RPMI7951 (cell line): ENCODE measurements at places on chromosomes 6 and 20.

GRCh38 chr6:143125455-143125854 is 64.8 kb downstream of the AIG1 start:
- DNase-seq, result peak; percentile 70

DNA sequence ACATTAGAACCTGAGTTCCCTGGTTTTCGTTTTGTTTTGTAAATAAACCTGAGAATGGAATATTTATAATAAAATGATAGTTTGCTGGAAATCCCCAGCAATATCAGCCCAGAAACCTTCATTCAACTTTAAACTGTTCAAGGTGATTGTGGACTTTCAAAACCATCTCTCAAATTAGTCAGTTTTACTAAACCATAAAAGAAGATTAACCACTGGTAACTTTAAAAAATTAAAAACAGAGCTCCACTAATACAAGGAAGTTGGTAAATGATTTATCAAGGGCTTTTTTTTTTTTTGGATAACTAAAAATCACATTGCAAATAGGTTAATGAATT is 10.0 kb downstream of the MBOAT1 start:
- DNase-seq, result no peak

DNA sequence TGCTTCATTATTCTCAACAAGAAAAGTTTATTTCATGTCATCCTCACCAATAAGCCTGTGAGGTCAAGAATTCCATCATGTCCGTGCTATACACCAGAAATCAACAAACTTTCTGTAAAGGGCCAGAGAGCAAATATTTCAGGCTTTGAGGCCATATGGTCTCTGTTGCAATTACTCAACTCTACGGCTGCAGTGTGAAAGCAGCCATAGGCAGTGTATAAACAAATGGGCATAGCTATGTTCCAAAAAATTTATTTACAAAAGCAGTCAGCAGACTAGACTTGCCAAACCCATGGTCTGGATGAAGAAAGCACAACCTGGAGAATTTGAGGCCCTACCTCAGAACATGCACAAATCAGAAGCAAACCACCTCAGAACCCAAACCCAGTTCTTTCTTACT is 118.5 kb downstream of the PCSK2 start:
- DNase-seq, result no peak

DNA sequence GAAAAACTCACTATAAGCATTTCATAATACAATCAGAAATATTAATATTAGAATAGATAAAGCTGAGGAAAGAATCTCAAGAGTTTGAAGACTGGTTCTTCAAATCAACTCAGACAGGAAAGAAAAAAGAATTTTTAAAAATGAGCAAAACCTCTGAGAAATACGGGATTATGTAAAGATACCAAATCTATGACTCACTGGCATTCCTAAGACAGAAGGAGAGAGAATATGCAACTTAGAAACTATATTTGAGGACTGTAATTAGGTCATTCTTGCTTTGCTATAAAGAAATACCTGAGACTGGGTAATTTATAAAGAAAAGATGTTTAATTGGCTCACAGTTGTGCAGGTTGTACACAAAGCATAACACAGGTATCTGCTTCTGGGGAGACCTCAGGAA is 665.1 kb downstream of the RNF144B start:
- no peak for DNase-seq

GRCh38 chr6:5851261-5851757 is 155.4 kb downstream of the NRN1 start:
- no peak for DNase-seq

GRCh38 chr6:5403609-5404008 is 142.3 kb downstream of the FARS2 start:
- DNase-seq, result no peak

GRCh38 chr6:14239097-14239496 is 121.5 kb downstream of the CD83 start:
- no peak for DNase-seq

DNA sequence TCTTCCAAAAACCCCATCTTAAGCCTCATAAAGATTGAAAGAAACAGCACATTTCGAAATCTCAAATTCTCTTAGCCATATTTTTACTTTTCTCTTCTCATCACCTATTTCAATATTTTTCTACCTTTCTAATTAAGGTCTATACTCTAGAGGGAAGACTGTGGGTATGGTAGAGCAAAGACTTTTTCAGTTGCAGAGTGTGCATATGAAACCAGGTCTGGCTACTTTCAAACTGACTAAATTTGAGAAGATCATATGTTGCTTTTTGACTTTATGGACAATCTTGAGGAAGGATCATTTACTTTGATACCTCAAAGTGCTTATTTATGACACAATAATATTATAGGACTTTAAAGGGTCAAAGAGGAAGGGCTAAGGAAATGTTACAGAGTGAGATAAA is 20.7 kb downstream of the FILIP1 start:
- DNase-seq, result no peak

- no peak for DNase-seq
Measured at GRCh38 chr6:19691465-19692167, 145.6 kb upstream of the ID4 start.

- DNase-seq, result peak; percentile 38
Measured at GRCh38 chr6:144378437-144378836, 93.3 kb downstream of the UTRN start.

DNA sequence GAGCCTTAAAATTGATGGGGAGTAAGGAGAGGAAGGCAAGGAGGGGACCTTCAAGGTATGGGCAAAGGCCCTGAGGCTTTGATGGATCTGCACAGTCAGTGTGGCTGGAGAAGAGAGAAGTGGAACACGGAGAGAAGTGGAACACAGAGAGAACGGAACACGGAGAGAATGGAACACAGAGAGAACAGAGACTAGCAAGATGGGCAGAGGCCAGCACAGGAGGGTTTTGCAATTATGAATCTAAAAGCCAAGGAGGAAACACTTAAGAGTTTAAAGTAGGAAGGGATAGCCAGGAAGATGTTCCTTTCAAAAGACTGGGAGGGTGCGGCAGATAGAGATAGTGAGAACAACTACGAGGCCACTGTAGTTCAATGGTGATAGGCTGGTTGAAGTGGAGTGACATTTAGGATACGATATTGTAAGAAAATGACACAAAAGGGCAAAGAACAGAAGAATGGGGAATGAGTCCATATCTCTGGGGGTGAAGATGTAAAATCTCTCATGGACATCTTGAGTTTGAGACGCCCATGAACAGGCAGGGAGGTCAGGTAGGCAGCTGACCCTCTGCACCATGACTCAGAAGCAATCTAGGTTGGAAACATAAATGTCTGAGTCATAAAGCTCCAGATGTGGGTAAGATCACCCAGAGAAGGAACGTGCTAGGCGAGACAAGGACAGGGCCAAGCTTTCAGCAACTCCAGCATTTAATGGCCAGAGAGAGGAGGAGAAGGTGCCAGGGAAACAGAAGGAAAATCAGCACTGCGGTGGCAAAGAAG is 25.4 kb downstream of the ZMYND8 start:
- DNase-seq, result peak; percentile 100

- peak; percentile 89 for DNase-seq
Measured at GRCh38 chr20:24785141-24786110, 163.6 kb upstream of the CST7 start.

GRCh38 chr6:151436300-151436699 is 15.6 kb downstream of the RMND1 start:
- DNase-seq, result no peak

DNA sequence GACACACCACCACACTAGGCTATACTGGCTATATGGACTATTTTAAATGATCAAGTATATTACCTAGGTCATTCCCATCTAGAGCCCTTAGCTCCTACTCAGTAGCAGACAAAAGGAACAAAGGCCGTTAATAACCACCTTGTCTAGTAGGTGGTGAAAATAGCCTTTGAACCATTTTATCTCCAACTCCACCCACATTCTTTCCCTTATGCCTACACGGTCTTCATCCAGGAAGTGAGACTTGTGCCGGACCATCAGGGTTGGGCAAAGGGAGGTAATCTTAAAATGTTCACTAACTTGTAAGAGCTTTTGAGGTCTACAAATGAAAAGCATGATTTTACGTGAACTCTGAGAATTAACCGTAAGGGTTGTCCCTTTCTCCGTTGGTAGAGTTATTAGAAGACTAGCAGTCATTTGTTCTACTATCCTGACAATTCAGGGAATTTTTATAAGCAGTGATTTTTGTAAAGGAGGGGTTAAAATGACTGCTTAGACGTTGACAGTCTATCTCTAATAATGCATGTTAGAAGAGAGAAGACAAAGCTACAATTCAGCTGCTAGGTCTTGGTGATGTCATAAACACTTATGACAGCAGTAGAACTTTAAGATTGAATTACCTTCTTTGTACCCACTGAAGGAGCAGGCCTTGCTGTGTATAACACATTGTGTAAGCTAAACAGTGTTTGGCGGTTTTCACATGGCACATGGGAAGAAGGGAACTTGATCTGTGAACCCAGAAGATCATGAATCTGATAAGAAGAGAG is 371.8 kb upstream of the JAG1 start:
- DNase-seq, result peak; percentile 55

DNA sequence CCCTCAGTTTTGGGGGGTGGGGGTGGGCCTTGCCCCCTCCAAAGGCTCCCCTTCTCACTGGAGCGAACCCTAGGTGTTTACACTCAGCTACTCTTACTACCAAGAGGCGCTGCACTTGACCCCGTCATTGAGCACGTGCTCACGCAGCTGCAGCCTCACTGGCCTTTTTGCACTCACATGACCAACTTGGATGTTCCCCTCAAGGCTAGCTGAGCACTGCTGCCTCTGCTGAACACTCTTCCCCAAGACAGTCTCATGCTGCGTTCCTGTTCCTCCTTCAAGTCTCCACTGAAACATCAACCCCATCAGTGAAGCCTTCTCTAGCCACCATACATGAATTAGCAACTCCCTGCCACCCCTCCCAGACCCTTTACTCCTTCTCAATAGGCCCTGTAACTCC is 4.0 kb downstream of the SOD2 start:
- no peak for DNase-seq

DNA sequence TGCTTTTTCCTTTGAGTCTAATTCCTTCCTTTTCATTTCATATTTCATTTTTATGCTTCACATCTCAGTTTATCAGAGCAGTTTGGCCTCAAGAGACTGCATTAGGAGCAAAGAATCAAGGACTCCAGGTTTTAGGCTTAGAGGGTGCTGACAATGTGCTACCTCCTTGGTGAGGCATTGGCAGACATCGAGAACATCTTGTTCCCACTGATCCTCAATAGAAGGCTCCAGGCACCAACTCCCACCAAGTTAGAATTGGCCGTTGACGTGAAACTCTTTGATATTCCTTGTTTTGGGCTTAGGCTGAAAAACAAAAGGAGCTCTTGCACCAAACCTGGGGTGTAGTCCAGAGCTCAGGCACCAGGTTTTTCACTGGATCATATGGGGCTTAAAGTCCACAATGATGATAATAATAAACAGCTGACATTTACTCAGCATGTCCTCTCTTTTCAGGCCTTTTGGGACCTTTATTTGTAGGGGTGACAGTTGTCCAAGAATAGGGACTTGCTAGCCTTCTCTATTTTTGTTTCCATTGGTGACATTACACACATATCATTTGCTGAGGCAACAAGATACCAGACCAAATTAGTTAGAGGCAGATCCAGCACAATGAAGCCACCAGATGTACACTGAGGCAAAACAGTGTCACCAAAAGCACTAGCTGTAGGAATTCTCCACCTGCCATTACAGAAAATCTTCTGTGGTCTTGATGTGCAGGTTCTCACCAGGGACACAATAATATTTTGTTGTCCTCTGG is 81.0 kb upstream of the ENPP5 start:
- DNase-seq, result no peak
